ENCODE measurements at places on chromosomes 13 and 19.

- DNase-seq: peak; percentile 70
These were observed 4.3 kb upstream of the ZNF17 start for GRCh38 chr19:57406516-57407123.

- no peak for DNase-seq
These were observed 1058.2 kb downstream of the PCDH9 start for GRCh38 chr13:66171920-66172319.

DNA sequence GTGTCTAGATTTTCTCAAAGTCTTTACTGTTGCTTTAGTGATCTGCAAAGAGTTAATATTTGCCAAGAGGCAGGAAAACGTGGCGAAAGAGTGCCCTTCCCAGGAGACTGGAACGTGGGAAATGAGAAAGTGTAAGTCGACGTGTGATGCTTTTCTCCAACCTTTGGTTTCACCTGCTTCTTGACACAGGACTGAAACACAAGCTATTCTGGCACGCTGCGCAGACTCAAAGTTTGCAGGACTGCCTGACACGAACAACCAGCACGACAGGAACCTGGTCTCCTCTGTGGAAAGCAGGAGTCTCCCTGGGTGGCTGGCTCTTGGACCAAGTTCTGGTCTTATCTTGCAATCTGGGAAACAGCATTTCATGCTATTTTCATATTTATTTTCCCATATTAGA, 28.6 kb downstream of the RFXAP start:
- DNase-seq: no peak

DNA sequence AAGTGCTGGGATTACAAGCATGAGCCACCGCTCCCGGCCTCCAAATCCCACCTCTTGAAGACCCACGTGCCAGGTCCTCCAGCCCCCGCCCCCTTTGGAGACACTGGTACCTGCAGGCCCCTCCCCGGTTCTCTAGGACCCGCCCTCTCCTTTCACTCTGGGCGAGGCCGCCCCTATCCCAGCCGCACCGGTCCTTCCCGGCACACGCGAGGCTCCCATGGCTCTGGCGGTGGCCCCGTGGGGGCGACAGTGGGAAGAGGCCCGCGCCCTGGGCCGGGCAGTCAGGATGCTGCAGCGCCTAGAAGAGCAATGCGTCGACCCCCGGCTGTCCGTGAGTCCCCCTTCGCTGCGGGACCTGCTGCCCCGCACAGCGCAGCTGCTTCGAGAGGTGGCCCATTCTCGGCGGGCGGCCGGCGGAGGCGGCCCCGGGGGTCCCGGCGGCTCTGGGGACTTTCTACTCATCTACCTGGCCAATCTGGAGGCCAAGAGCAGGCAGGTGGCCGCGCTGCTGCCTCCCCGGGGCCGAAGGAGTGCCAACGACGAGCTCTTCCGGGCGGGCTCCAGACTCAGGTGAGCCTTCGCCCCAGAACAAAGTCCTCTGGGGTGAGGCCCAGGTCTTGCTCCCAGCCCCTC, at the start of gene CBLC:
Gene CBLC (plus strand): TSS at position 176 of the 633 bp plus-strand sequence. CDS start 42 bp downstream, at position 218.
- peak; percentile 42 for DNase-seq

- DNase-seq: no peak
These were observed at the start of gene RTBDN for GRCh38 chr19:12834566-12834943. Gene RTBDN, minus strand, starts transcription at chr19:12834579. Its CDS starts 4,600 bp downstream, at chr19:12829979.

DNA sequence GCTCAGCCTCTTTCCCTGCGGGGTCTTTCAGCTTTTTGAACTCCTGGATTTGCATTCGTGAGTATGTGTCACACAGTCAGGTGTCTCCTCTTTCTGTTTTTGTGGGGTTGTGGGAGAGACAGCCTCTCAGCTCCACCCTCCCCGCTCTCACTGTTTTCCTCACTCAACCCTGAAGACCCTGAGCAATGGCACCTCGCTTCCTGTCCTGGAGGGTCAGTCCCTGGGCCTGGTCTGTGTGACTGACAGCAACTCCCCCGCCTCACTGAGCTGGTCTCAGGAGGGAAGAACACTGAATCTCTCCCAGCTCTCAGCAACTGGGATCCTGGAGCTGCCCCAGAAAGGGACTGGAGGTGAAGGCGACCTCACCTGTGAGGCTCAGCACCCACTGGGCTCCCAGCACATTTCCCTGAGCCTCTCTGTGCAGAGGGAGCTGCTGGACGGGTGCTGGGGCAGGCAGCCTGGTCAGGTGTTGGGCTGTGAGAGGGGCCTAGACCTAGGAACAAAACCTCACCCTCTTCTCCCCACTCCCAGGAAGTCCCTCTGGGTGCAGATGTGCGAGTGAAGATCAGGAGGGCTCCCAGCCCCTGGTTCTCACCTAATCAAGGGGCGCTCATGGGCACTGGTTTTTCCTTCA, 4.2 kb upstream of the SIGLEC7 start:
- no peak for DNase-seq

DNA sequence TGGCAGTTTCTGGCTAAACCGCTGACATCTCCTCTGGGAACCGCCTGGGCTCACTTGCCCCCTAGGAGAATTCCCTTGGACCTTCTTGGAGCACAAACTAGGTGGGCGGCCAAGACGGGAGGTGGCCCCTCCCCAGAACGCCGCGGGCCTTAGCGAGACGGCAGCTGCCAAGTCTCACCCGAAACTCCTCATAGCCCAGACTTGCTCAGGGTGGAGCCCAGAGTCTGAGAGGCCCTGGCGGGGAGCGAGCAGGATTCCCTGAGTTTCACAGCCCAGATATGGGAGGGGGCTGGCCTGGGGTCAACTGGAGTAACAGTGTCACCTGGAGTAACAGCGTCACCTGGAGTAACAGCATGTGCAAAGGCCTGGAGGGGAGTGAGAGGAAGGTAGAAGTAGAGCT, 10.1 kb downstream of the TINCR start:
- no peak for DNase-seq

- peak; percentile 98 for DNase-seq
These were observed 1.9 kb upstream of the HNRNPL start for GRCh38 chr19:38851622-38852230.

DNA sequence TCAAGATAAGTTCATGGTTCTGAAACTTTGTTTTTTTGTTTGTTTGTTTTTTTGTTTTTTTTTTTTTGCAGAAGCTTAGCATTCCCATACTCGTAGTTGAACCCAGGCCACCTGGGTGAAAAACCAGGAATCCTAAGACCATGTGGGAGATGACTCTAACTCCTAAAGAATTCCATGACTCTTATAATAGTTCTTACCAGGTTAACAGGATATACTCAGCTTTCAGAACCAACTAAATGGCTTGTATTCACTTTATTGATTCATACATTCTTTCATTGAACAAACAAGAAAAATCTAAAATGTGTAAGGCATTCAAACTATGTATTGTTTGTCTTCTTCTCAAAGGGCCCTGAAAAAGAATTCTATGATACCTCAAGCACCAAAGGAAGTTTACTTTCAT, 40.5 kb upstream of the KLF5 start:
- DNase-seq: peak; percentile 26

DNA sequence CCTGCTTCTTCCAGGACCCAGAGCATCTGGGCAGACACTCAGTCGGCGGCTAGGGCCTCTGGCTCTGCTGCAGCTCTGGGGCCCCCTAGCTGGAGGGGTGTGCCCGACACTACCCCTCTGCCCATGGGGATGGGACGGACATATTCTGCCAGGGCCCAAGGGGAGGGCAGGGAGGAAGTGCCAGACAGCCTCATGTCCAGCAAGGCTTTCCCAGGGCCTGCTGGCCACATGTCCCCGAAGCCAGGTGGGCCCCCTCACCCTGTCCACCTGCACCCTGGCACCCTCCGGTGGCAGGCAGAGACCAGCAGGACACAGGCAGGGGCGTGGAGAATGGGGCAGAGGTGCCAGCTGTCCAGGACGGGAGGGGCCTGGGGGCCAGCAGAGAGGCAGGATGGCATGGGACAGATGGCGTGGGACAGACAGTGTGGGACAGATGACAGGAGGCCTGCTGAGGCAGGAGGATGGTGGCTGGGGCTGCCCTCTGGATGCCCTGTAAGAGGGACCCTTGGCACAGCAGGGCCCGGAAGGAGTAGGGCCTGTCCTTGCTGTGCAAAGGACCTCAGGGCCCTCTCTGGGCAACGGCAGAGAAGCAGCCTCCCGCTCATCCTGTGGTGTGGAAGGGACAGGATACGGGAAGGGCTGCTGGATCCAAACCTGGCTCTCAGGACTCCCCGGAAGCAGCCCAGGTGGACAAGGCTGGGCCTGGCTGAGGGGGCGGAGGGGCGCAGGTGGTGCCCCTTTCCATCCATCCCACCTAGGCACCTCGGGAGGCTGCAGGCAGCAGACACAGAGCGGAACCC, 29.1 kb downstream of the CEBPG start:
- DNase-seq: no peak

DNA sequence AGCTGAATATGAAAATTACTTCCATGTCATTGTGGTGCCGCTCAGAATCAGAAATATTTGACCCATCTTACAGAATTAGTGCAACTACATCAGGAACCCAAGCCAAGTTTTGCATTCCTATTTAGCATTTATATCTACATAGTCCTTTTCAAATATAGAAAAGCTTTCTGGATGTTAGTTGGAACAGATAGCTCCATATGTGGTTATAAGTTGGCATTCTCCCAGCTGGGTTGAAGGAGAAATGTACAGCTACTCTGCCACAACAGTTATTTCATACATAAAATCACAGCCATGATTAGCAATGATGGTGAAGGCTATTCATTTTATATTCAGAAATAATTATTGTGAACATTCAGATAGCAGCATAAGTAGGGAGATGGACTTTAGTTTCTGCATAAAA, 28.2 kb downstream of the HPN start:
- no peak for DNase-seq

DNA sequence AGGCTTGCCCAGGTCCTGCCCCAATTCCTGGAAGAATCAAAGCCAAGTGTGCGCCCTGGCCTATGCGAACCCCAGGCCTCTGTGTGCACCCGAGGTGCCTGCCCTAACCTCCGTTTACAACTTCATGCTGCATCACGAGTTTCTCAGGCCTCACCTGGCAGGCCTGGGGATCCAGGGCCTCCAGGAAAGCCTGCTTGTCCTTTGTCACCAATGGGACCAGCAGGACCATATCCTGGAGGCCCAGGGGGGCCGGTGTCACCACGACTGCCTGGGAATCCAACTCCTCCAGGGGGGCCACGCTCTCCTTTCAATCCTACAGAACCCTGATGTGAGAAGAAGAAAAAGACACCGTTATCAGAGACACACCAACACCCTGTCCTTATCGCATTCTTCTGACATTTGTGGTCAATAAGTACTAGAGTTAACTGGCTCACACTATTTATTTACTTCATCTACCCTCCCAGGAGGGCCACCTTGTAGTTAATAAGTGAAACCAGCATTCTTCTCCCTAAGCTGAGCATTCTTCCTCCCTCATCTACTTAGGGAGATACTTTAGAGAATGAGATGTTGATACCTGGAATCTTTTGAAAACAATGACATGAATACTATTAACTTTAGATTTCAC, 120.6 kb downstream of the COL4A1 start:
- DNase-seq: peak; percentile 33

- DNase-seq: no peak
These were observed 2040.3 kb upstream of the PCDH20 start for GRCh38 chr13:63455938-63456337.

- DNase-seq: no peak
These were observed 756.7 kb upstream of the ARGLU1 start for GRCh38 chr13:107324416-107325204.

DNA sequence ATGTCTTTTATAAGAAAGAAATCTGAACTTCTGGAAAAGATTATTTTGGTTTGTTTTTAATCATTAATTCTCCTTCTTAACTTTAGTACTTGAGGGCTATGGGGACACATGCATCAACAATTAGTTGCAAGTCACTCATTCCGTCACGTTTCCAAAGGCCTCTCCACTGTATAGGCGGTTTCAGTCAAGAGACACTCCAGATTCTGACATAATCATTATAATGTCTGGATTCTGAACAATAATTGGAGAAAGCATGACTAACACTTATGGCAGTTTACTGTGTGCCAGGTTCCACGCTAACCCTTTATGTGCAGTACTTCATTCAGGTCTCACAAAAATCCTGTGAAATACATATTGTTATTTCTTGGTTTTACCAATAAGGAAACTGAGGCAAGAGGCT, 71.9 kb downstream of the TNFRSF19 start:
- no peak for DNase-seq

DNA sequence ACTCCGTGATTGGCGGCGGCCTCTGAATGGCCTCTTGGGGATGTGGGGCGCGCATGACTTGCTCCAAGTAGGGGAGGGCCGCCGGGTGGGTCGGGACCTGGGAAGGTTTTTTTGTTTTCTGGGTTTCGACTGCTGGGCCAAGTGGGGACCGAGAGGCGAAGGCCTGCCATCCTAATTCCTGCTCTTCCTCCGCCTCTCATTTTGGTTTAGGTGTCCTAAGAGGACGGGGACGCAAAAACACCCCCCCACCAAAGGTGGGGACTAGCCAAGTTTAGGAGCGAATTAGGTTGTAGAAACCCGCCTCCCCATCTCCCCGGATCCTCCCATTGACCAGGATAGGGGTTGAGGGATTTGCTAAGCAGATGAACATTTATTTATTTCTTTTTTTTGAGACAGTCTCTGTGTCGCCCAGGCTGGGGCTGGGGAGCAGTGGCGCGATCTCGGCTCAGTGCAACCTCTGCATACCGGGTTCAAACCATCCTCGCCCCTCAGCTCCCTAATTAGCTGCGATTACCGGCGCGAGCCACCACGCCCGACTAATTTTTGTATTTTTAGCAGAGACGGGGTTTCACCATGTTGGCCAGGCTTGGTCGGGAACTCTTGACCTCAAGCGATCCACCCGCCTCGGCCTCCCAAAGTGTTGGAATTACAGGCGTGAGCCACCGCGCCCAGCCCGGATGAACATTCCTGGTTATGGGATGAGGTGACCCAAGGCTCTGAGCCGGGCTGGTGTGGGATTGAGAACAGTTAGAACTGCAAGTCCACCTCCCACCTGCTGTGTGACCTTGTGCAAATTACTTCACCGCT, 838 bp downstream of the PPP2R1A start:
- peak; percentile 52 for DNase-seq

DNA sequence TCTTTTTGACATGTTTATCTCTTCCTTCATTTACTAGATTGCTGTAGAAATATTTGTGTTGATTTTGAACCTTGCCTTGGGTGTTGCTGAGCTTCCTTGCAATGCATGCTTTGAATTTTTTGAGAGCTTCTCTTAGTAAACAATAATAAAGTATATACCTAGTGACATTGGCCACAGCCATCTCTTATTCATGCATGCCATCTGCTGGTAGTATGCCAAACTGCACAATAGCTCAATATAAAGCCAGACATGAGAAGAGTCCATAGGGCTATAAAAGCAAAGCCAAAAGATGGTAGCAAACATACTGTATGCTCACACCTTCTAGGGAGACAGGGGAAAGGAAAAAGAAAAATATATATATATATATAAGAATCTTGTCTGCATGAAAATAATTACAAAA, 18.9 kb upstream of the ZSCAN5A start:
- peak; percentile 76 for DNase-seq

DNA sequence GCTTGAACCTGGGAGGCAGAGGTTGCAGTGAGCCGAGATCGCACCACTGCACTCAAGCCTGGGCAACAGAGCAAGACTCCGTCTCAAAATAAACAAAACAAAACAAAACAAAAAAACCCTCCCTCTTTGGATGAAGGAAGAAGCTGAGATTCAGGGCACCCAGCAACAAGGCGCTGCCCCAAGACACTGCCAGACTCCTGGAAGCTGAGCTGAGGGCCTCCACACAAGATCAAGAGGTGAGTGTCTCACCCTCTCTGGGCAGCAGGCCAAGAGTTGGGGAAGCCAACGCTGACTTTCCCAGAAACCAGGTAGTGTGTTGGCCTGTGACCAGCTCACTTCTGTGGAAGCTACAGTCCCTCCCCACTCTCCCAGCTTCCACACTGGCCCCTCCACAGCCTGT, 3.7 kb upstream of the TYROBP start:
- DNase-seq: peak; percentile 26

GRCh38 chr13:30037306-30037705, 186.9 kb upstream of the UBL3 start:
- DNase-seq: peak; percentile 73

Data from astrocyte of the hippocampus (primary cell).